SK-N-MC (cell line): ENCODE measurements at places on chromosomes 13 and 19.

GRCh38 chr13:108214441-108215271 lies 680 bp downstream of the LIG4 start:
- DNase-seq = no peak

DNA sequence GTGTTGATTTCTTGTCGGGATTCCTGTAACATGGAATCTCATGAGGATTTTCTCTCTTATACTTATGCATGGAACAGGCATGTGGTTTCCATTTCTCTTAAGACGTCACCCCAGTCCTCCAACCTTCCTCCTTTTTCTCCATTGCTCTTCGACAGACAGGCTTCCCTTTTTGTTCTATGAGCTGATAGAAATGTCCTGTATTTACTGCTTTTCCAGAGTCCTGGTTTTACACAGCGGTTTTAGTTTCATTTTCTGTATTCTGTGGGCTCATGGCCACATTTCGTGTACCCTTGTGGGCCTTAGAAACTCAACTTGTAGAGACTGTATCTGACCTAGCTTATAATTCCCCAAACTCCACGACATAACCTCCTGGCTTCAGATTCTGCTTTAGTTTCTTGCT lies 113.1 kb downstream of the PAN3 start:
- no peak for DNase-seq

- DNase-seq = no peak
These were observed 2.1 kb downstream of the TEAD2 start for GRCh38 chr19:49359851-49360820.

GRCh38 chr19:11410682-11411081 lies 8.4 kb downstream of the RGL3 start:
- no peak for DNase-seq

DNA sequence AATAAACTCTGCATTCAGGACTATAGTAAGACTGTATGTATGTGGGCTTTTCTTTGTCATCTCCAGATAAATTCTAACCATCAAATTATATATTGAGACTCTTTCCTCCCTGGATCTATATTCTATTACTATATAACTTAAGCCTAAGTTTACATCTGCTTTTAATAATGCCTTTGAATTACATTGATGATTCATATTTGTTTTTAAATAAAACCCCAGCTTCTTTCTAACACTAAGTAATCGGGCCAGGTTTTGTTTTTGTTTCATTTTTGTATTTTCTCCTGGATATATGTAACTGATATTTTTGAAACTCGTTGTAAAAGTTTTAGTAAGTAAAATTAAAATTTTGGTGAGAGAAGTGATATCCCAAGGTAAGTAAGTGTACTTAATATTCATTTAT lies 1599.1 kb downstream of the PCDH9 start:
- DNase-seq = no peak

- no peak for DNase-seq
These were observed 550.1 kb downstream of the DACH1 start for GRCh38 chr13:71316792-71317363.

DNA sequence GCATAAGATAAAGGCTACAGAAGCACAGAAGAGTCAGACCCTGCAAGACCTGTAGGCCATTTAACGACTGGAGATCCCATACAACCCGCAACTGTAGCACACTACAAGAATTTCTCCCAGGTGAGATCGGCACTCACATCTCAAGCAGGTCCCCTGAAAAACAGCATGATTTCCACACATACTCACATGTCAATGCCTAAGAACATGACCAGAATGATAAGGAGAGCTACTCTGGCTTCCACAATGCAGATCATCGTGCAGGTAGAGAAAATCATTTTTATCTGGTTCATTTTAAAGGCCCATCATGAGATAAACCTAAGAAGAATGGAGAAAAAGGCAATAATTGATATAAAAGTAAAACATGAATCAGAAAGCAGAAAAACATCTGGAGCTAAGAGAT lies 17.5 kb upstream of the PEG3 start:
- no peak for DNase-seq

- DNase-seq = no peak
These were observed 62.1 kb downstream of the ZNF737 start for GRCh38 chr19:20503476-20503875.

- no peak for DNase-seq
These were observed 106.4 kb downstream of the ZNF486 start for GRCh38 chr19:20273376-20273775.

DNA sequence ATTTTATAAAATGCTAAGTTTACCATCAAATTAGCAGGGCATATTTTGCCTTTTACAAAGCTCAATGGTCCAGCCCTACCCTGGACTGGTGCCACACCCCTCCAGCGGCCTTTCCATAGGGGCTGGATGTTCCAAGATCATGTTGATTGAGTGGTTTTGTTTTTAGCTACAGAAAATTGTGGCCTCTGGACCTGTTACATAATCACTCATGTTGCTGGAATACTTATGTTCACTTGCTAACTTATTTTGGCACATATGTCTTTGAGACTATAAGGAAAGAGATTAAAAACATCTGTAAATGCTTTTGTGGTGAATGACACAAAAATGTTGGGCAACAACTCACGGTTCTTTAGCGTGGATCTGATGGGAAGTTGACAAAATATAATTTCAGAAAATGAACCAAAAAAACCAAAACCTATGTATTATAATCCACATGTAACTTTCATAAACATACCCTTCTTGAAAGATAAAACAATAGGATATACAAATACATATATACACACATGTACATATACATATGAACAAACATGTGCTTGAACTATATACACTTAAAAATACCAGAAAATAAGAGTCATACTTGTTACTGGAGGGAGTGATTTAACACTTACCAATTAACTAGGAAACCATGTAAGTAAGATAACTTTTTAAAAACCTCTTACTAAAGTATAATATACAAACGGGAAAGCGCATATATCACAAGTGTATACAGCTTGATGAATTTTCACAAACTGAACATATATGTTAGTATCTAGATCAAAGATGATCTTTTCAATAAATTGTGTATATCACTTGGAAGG lies 46.6 kb upstream of the SLC15A1 start:
- DNase-seq = peak; percentile 18

DNA sequence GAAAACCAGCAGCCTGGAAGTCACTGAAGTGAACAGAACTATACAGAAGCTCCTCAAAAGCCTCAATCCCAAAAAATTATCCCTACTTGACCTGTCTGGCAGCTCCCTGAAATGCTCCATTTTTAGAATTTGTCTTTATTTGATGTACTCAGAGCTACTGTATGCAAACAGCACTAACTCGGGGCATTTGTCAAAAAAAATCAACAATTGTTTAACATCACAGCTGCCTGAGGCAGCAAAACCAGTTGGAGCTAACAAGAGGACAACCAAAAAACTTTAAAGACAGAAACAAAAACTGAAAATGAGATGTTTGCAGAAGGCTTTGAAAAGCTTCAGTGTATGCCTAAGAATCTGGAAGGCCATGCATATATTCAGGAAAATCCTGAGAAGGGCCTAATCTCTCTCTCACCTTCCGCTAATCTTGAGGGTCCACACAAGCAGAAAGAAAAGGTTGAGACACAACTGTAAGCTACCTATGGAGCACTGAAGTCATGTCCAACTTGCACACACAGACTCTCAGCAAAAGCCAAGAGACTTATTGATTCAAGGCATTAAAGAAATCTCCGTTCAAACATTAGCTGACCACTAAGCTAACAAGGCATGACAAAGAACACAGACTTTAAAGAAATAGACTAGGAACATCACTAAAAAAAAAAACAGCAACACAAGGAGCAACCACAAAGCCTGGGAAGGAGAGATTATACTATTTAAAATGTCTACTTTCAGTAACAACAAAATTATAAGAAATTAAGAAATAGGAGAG lies 16.1 kb downstream of the VWA8 start:
- DNase-seq = no peak

DNA sequence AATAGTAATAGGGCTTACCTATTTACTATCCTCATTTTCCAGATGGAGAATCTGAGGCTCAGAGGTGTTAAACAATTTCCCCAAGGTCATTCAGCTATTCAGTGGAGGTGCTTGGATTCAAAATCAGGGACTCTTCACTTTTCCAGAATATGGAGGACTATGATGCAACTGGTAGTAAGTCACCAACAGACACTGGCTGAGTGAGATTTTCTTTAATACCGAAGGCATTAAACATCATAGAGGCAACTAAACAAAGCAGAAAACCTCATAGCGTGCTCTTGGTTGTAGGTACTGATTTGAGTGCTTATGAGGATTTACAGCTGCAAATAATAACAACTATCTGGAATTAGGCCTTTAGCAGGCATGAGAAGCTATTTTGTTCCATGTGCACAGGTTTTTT lies 134.4 kb downstream of the DLEU7 start:
- no peak for DNase-seq

DNA sequence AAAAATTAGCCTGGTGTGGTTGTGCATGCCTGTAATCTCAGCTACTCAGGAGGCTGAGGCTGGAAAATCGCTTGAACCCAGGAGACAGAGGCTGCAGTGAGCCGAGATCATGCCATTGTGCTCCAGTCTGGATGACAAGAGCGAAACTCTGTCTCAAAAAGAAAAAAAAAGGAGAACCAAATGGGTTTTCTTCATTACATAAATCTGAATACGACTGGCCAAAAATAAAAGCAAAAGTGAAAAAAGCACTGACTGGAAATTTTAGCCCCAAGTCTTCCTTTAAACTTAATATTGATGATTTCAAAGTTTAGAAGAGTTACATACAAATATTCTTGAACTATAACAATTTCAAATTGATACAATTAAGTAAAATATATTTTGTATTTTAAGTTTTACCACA lies 249.5 kb upstream of the STARD13 start:
- no peak for DNase-seq
